ENCODE measurements at places on chromosomes 2 and 18.

- no peak for DNase-seq
Observed at GRCh38 chr2:45394842-45395241, 216.2 kb downstream of the SRBD1 start.

DNA sequence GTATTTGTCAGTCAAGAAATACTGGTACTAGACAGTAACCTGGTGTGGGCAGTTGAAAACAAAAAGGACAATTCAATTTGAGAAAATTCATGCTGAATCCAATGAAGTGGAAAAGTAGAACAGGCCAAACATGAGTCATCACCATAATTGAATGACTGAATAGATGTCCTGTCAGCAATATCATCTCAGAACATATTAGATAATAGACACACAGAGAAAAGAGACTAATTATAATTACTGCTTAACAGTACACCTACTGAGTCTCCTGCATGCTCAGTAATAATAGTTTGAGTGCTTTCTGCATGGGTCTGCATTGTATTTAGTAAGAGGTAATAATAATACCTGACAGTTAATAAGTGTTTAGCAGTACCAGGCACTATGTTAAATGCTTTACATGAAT lies 138.6 kb upstream of the ZC3H15 start:
- peak; percentile 67 for DNase-seq

GRCh38 chr2:66899648-66900047 lies 464.7 kb downstream of the MEIS1 start:
- DNase-seq: no peak

GRCh38 chr2:74206180-74206688 lies 7.8 kb downstream of the MTHFD2 start:
- peak; percentile 27 for DNase-seq

- peak; percentile 98 for DNase-seq
Observed at GRCh38 chr2:237291138-237291792, 122.7 kb downstream of the COL6A3 start.

- no peak for DNase-seq
Observed at GRCh38 chr2:5986801-5987787, 294.9 kb downstream of the SOX11 start.

Measured in PC-3 (cell line).